ENCODE measurements at places on chromosomes 12 and 14. TPM values are rescaled to one million over a fixed set of nuclear protein-coding genes. Genes with fewer than 3 reads are reported as not detected.

DNA sequence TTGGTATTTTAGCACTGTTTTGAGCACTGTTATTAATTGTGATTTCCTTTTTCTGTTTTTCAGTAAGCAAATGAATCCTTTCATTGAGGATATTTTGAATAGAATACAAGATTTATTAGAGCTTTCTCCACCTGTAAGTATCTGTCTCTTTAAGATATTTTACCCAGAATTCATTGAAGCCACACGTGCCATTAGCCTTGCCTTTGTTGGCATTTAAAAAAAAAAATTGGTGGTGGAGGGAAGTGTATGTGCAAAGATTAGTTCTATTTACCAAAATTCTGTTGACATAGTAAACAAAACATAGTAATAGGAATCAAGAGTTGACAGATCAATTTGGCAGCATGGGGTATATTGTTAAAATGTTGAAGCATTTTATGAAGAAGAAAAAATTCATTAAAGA, 23.8 kb downstream of the XPOT start:
- DNase-seq = no peak

DNA sequence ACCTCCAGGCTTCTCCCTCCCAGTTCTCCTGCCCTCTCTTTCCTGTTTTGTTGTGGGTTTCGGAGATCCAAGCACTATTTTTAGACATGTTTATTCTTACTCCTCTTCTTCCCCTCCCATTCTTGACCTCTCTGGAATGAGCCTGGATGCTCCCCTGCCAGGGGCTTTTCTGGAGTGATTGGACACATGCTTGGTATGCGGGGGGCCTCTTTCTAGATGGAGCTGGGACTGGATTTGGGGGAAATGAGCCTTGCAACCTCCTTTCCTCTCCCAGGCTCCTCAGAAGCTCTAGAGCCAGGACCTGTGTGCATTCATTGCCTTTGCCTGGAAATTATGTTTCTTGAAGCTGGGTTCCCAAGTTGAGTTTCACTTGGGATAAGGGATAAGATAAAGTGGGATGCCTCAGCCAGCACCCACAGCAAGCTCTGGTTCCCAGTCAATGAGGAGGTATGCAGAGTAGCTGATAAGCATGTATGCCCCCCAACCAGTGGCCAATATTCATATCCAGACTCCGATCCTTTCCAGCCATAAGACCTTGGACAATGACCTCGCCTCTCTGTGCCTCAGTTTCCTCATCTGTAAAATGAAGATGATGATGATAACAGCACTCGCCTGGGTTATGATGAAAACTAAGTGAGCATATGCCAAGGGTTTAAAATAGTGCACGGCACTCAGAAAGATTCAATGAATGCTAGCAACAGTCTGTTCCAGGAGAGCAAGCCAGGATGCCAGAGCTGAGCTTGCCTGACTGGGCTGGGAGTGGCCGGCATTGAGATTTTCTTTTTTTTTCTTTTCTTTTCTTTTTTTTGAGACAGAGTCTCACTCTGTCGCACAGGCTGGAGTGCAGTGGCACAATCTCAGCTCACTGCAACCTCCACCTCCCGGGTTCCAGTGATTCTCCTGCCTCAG, 97.8 kb downstream of the SCARB1 start:
- no peak for DNase-seq

GRCh38 chr12:32134101-32134888, 27.6 kb downstream of the BICD1 start:
- DNase-seq = no peak

DNA sequence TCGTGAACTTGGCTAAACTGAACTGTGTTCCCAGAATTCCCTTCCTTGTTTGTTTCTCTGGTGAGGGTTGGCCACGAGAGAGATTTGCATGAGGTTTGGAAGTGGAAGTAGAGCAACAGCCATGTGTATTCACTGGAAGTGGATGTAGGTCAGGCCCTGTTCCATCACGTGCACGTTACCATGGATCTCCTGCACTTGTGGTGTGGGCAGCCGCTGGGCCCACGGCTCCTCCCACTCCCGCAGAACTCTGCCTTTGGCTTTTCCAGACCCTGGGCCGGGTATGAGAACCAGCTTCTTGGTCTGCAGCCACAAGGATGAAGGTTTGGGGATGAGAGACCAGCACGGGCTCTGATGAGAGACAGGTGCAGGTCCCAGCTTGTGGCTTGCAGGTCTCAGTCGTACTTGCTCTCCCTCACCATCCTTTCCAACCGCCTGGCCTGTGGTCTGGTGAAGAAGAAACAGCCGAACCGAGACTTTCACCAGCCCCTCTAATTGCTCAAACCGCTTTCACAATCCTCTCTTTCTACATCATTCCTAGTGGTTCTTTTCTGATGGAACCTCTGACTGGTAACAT, 94.9 kb downstream of the DUSP16 start:
- no peak for DNase-seq

Gene KRT6A
- total RNA-seq = not detected

Gene PSEN1
- total RNA-seq = 51.5 TPM

Gene LYSET
- 8.9 TPM for total RNA-seq

Gene ACSM4
- total RNA-seq = not detected
